ENCODE measurements at places on chromosomes 5 and 9.

DNA sequence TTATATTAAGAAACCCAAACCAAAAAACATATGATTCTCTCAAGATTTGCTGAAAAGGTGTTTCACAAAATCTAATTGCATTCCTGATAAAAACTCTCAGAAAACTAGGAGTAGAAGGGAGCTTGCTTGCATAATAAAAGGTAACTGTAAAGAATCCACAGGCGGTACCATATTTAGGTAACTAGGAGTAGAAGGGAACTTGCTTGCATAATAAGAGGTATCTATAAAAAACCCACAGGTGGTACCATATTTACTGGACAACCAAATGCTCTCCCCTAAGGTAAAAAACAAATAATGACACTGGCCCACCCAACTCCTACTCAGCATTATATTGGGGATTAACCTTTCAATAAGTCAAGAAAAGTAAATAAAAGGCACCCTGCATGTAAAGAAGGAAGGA is 57.5 kb upstream of the FCN1 start:
- no peak for DNase-seq

- no peak for DNase-seq
Observed at GRCh38 chr5:139646111-139646510, 2.0 kb upstream of the CXXC5 start.

DNA sequence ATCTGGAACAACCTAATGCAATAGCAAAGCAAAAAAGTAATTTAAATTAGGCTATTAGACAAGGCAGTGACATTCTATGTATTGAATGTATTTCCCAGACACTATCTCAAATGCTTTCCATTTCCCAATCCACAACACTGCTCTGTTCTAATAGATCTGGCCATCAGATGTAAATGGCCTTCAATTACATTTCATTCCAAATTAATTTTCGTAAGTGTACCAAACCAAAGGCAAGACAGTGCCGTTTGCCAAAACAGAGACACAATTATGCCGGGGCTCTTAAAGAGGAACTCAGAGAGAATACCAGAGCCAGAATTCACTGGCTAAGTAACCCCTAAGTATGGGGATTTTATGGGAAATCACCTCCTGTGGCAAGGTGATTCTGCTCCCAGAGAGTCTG is 63.1 kb downstream of the GNAQ start:
- DNase-seq, result no peak

GRCh38 chr5:151476016-151476415 is 28.6 kb downstream of the SLC36A1 start:
- DNase-seq, result no peak

DNA sequence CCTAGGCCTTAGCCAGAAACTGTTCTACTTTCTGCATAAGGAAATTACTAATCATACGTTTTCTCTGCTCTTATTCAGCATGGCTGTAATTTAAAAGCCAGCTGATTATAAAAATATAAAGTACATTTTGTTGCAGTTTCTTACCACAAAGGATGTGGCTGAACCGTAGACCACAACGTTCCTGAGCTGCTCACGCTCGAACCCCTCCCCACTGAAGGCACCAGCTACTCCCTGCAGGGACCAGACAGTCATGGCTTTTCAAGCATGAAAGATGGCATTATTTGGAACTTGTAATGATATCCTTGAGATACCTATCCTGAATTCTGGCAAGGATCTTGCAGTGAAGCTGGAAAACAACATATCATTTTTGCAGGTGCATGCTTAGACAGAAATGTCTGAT is 91.8 kb upstream of the DMRT1 start:
- DNase-seq, result no peak

GRCh38 chr9:132784286-132784830 is 93.7 kb downstream of the AK8 start:
- DNase-seq, result no peak

DNA sequence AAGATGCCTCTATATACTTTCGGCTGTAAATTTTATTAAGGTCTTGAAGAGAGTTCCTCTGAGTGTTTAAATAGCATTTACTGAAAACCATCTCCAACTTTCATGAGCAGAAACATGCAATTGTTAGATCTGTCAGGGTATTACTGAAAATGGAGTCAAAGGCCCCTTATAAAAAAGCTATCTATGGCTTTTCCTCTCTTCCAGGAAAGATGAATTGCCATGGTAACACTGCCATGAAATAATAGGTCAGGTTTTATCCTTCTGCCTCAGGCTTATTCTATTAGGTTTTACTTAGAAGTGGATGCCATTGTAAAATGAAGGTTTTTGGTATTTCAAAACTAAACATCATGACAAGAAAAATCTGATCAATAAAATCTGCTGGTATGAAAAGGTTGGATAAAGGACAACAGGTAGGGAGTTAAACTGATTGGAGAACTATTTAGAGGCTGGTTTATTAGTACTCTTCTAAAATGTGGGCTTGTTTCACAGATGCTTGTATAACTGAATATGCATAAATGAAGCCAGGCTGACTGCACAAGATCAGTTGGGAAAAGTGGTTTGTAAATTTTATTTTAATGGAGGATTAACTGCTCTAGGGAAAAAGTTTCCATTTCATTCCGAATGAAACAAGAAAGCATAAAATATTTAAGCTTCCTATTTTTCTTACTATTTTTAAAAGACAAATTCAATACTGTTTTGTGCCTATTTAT is 135.5 kb downstream of the RAB3C start:
- no peak for DNase-seq

DNA sequence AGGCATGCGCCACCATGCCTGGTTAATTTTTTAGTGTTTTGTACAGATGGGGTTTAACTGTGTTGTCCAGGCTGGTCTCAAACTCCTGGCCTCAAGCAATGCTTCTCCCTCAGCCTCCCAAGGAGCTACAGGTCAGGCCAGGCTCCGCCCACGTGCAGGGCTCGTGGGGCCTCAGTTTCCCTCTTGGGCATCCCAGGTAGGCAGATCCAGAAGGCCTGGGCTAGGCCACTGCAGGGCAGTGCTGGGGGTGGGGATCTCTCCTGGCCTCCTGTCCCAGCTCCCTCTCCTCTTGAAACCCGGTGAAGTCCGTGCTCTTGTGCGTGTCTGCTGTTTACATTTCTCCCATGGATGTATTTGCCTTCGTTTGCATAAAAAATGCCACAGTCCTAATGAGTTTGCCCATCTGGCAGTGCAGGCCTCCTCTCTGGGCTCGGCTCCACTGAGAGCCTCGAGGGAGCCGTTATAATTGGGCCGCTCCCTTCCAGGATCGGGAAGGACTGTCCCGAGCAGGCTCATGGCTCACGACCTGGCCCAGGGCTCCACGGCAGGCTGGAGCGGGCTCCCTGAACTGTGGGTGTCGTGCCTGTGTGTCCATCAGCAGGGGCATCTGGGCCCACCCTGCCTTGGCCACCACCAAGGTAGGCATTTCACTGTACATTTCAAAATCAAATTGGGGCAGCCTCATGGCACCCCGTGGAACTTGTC is 52.6 kb upstream of the RUFY1 start:
- no peak for DNase-seq

DNA sequence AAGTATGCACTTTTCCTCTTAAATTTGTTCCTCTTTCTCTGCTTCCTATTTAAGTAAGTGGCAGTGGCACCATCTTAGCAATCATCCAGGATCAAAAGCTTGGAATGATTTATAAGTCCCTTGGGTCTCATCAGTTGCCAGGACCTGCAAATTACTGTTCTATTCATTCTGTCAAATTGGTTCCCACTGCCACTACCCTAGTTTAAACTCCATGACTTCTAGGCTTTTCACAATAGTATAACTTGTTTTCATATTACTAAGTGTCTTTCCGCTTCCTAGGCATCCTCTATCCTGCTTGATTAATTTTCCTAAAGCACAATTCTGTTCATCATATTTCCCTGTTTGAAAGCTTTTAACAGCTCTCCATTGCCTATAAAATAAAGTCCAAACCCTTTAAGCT is 363.9 kb upstream of the MEF2C start:
- no peak for DNase-seq

DNA sequence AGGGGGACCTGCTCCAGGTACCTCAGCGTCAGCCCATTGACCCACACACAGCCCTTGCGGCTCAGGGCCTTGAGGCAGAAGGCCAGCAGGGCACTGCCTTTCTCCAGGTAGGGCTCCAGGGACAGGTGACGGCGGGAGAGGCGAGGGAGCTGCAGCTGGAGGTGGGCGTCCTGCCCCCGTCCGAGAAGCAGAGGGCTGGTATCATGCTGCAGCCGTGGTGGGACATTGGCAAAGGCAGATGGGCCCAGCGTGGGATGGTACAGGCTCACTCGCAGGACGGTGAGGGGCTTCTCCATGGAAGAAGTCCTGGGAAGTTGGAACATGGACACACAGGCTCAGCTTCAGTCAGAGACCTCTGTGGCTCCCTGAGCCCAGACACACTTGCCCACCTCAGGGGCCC is 2.5 kb upstream of the DCANP1 start:
- DNase-seq, result no peak

- DNase-seq, result no peak
Observed at GRCh38 chr5:68542207-68542606, 326.7 kb downstream of the PIK3R1 start.

GRCh38 chr9:14030375-14031059 is 283.4 kb downstream of the NFIB start:
- DNase-seq, result peak; percentile 16

DNA sequence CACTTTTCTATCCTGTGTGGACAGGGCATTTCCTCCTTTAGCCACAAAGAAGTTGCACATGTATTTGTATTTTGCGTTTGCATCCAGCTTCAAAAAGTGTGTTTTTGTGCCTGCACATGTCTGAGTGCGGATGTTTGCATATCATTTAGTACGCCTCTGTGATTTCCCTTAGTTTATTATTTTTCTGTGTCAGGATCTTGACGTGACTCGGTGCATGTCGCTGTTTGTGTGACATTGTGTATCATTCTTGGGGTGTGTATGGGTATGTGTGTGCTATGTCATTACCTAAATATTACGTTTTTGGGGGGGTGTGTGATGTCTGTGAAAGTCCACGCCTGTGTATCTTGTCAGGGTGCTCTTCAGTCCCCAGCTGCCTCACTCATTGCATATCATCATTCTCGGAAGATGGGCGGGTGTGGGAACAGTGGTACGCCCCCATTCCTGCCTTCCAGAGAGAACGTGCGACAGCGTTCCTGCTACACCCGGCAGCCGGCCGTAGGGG is 416 bp upstream of the PAIP2 start:
- DNase-seq, result no peak

DNA sequence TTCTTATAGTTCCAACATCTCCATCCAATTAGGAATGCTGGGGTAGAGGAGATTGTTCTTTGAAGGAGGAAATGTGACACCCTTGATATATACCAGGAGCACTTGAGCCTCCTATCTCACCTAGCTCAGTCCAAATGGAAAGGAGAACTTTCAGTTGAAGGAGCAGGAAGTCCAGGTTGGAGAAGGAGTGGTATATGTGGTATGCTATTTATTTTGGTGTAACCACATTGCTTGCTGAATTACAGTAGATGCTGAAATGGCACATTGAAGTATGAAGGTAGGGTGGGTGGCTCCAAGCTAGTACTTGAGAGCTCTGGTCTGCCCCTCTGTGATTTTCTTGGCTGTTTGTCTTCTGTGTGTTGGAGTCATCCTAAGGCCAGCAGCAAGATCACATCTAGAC is 6.1 kb downstream of the CSNK1G3 start:
- DNase-seq, result no peak

- DNase-seq, result no peak
Observed at GRCh38 chr9:127912296-127912695, 4.5 kb downstream of the ST6GALNAC4 start.

DNA sequence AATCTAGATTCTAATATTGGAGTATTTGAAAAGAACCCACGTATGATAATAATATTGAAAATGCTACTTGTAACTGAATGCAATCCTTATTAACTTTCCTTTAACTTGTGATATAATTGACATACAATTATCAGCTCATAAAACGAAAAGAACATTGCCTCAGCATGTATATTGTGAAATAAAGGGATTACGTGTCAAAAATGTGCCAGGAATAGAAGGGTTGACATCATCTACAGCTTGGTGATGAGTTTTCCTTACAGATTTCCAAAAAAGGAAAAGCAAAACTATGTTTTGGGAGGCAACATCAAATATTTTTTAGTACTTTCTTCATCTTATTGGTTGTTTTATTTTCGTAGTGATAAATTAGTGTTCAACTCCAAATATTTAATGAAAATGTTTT is 266.0 kb upstream of the PTGER4 start:
- DNase-seq, result no peak

- DNase-seq, result no peak
Observed at GRCh38 chr9:134643222-134643671, 1.6 kb downstream of the COL5A1 start.

- DNase-seq, result no peak
Observed at GRCh38 chr5:73126381-73126780, 6.0 kb downstream of the TMEM171 start.

GRCh38 chr5:149939546-149939945 is 5.0 kb downstream of the PDE6A start:
- DNase-seq, result peak; percentile 58

- DNase-seq, result peak; percentile 14
Observed at GRCh38 chr9:36486933-36487481, 85.7 kb upstream of the MELK start.

DNA sequence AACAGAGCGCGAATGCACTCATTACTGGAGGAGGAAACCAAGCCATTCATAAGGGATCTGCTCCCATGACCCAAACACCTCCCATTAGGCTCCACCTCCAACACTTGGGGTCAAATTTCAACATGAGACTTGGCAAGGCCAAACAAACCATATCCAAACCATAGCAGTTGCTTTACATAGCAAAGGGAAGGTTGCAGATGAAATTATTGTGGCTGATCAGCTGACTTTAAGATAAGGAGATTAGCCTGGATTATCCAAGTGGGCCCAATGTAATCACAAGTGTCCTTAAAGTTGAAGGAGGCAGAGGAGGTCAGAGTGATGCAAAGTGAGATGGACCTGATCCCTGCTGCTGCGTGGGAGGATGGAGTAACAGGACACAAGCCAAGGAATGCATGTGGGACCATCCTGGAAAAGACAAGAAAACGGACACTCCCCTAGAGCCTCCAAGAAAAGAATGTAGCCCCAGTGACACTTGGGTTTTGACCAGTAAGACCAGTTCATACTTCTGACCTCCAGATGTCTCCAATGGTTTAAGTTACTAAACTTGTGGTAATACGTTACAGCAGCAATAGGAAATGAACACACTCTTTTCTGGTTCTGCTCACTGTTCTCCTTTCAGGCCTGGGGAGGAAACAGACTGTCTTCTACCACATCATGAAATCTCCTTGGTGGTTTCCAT is 167.3 kb downstream of the GNAQ start:
- no peak for DNase-seq

DNA sequence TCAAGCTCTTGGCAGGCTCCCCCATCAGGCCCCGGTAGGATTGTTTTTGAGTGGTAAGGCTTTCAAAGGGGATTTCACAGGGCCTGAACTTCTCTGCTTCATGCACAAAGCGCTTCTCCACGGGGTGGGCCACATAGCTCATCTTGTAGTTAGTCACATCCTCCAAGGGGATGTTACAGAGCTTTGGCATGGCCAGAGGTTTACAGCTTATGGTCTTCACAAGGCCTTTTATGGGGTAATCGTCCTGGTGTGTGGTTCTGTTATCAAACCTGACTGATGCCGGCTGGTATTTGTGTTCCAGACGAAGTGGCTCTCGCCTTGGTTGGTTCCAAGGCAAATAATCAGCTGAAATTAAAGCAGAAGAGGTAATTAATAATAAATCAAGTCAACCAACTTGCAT is 104.3 kb downstream of the SAXO1 start:
- DNase-seq, result no peak
